BJ (cell line): ENCODE measurements at places on chromosomes 3 and 15. TPM values are rescaled to one million over a fixed set of nuclear protein-coding genes. Genes with fewer than 3 reads are reported as not detected.

PLSCR2 gene
- polyA plus RNA-seq: not detected in 2 replicates

XCR1 gene
- polyA plus RNA-seq: not detected in 2 replicates

GPR27 gene
- polyA plus RNA-seq: 0.02 TPM in 1 of 2 replicates, not detected in the other

MFGE8 gene
- polyA plus RNA-seq: 1,102 and 1,967 TPM in 2 replicates

PIGZ gene
- 3.8 and 7.0 TPM in 2 replicates for polyA plus RNA-seq

THAP10 gene
- polyA plus RNA-seq: 2.8 and 3.8 TPM in 2 replicates

GOLGA6D gene
- polyA plus RNA-seq: not detected in 2 replicates

CAMP gene
- polyA plus RNA-seq: not detected in 2 replicates

PLS1 gene
- 0.23 and 0.58 TPM in 2 replicates for polyA plus RNA-seq

RAB6B gene
- 2.0 and 3.0 TPM in 2 replicates for polyA plus RNA-seq

NR1I2 gene
- polyA plus RNA-seq: not detected in 2 replicates

CTDSPL2 gene
- 35.0 and 53.6 TPM in 2 replicates for polyA plus RNA-seq

SLC9C1 gene
- not detected in 2 replicates for polyA plus RNA-seq

PLA2G4E gene
- not detected in 2 replicates for polyA plus RNA-seq

ONECUT1 gene
- not detected in 2 replicates for polyA plus RNA-seq

CCR1 gene
- not detected in 2 replicates for polyA plus RNA-seq

CCK gene
- 0.16 TPM in 1 of 2 replicates, not detected in the other for polyA plus RNA-seq

GPR176 gene
- 241 and 319 TPM in 2 replicates for polyA plus RNA-seq

HRH1 gene
- 6.1 and 8.8 TPM in 2 replicates for polyA plus RNA-seq

ZBED2 gene
- polyA plus RNA-seq: 0.07 TPM in 1 of 2 replicates, not detected in the other

RAD51 gene
- 8.9 TPM in 2 replicates for polyA plus RNA-seq

CPNE4 gene
- not detected in 2 replicates for polyA plus RNA-seq

TAGLN3 gene
- polyA plus RNA-seq: 0.09 TPM in 1 of 2 replicates, not detected in the other

KBTBD12 gene
- not detected in 2 replicates for polyA plus RNA-seq

CLDN1 gene
- polyA plus RNA-seq: 1.3 and 1.7 TPM in 2 replicates

TNNC1 gene
- polyA plus RNA-seq: 1.7 TPM in 2 replicates

GPR156 gene
- 0.28 and 0.44 TPM in 2 replicates for polyA plus RNA-seq

C3orf49 gene
- polyA plus RNA-seq: not detected in 2 replicates

HHATL gene
- polyA plus RNA-seq: not detected in 2 replicates

OR5H15 gene
- not detected in 2 replicates for polyA plus RNA-seq

PDIA5 gene
- 47.3 and 53.5 TPM in 2 replicates for polyA plus RNA-seq

MUC13 gene
- not detected in 2 replicates for polyA plus RNA-seq

PROK2 gene
- polyA plus RNA-seq: not detected in 2 replicates

MUSTN1 gene
- polyA plus RNA-seq: not detected in 2 replicates

PAK6 gene
- polyA plus RNA-seq: not detected in 2 replicates

LIPC gene
- polyA plus RNA-seq: 0.31 and 0.56 TPM in 2 replicates

PLEKHO2 gene
- 24.7 and 33.6 TPM in 2 replicates for polyA plus RNA-seq

USP50 gene
- polyA plus RNA-seq: 0.15 TPM in 1 of 2 replicates, not detected in the other

TMEM45A gene
- 35.1 and 68.4 TPM in 2 replicates for polyA plus RNA-seq

MED12L gene
- 0.06 and 0.28 TPM in 2 replicates for polyA plus RNA-seq

OSTN gene
- not detected in 2 replicates for polyA plus RNA-seq

LRRK1 gene
- polyA plus RNA-seq: 10.2 and 16.9 TPM in 2 replicates

TMEM41A gene
- 13.8 and 18.9 TPM in 2 replicates for polyA plus RNA-seq

PRTG gene
- polyA plus RNA-seq: 0.94 and 1.1 TPM in 2 replicates

RHOV gene
- 0.13 and 0.28 TPM in 2 replicates for polyA plus RNA-seq

SKIC8 gene
- polyA plus RNA-seq: 72.8 and 73.4 TPM in 2 replicates

CPA3 gene
- 3.1 and 5.2 TPM in 2 replicates for polyA plus RNA-seq

LDHAL6B gene
- polyA plus RNA-seq: not detected in 2 replicates

CAND2 gene
- 1.3 and 2.3 TPM in 2 replicates for polyA plus RNA-seq

INSYN1 gene
- 3.2 and 3.5 TPM in 2 replicates for polyA plus RNA-seq

CD200R1 gene
- polyA plus RNA-seq: not detected in 2 replicates

CIP2A gene
- 8.9 and 17.3 TPM in 2 replicates for polyA plus RNA-seq

SERPINI2 gene
- polyA plus RNA-seq: not detected in 2 replicates

NR2E3 gene
- 0.04 TPM in 1 of 2 replicates, not detected in the other for polyA plus RNA-seq

ACKR2 gene
- polyA plus RNA-seq: 0.15 TPM in 1 of 2 replicates, not detected in the other

THSD4 gene
- 13.4 and 18.8 TPM in 2 replicates for polyA plus RNA-seq

MINAR1 gene
- polyA plus RNA-seq: 0.37 and 0.43 TPM in 2 replicates

RTP4 gene
- 0.12 and 0.16 TPM in 2 replicates for polyA plus RNA-seq
